ENCODE measurements at places on chromosomes 13 and 19. TPM values are rescaled to one million over a fixed set of nuclear protein-coding genes. Genes with fewer than 3 reads are reported as not detected.

The KLK4 gene
- polyA plus RNA-seq, result not detected

The HS6ST3 gene
- not detected for polyA plus RNA-seq

DNA sequence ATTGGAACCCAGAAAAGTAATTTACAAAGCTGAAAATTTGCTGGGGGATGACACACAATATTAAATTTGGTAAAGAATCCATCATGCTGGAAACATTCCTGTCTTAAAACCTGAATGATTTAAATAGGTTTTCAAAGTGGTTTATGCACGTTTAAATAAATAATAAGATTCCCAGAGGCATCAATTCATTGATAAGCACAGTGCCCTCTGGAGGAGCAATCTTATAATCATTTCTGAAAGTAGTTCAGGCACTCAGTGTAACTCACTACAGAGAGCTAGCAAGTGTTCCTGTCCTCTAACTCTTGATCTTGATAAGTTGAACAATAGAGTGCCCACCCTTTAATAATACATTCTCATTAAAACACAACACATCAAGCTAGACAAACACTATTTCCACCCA is 43.5 kb upstream of the SHISA2 start:
- DNase-seq, result no peak

- no peak for DNase-seq
These were observed 151.0 kb downstream of the DCT start for GRCh38 chr13:94328381-94329041.

DNA sequence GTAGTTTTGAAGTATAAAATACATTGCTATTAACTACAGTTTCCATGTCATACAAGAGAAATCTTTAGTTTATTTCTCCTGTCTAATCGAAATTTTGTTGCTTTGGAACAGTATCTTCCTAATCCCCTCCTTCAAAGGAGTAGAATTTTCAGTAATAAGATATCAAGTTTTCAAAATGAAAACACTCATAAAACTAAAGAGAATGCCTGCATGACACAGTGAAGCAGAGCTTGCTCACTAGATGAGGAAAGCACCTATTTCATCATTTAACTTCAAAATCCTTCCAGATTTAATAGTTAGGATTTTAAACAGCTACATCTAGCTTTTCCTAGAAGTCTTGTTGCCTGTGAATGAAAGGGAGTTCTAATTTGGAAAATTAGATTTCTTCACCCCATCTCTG is 80.8 kb downstream of the TNFSF11 start:
- no peak for DNase-seq

DNA sequence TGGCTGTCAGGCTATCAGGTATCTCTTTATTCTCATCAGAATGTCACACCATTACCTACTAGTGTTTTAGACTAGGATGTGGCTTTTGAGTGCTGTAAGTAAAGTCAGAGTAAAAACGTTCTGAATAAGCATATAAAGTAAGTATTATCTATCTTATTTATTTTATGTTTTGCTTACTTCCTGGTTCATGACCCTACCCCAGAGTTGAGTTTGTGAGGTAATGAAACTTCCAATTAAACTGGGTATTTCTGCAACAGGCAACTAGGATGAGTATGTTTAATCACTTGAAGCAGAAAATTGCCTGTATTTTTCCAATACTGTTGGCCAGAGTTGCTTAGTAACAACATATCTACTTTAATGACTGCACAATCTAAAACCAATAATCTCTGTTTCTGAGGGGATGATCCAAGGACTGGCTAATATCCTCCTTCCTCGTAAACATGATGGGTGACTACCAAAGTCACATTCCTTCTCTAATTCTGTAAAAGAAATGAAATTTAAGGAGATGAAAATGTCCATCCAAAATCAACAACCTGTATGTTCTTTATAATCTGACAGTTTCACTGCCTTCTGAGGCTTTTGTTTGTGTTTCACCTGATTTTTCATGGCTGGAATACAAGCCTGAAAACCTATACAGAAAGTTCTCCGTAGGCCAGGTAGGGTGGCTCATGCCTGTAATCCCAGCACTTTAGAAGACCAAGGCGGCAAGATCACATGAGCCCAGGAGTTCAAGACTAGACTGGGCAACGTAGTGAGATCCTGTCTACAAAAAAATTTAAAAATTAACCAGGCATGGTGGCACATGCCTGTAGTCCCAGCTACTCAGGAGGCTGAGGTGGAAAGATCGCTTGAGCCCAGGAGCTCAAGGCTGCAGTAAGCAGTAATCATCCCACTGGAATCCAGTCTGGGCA is 83.1 kb downstream of the ABCC4 start:
- no peak for DNase-seq

GRCh38 chr13:113895436-113895835 is 31.6 kb upstream of the GAS6 start:
- no peak for DNase-seq
